ENCODE measurements at places on chromosomes 1 and 21. TPM values are rescaled to one million over a fixed set of nuclear protein-coding genes. Genes with fewer than 3 reads are reported as not detected.

The FBLIM1 gene
- 41.0 TPM for total RNA-seq

The SHCBP1L gene
- total RNA-seq: 0.98 TPM

The RCAN3 gene
- total RNA-seq: 17.7 TPM

The ZC3H12A gene
- total RNA-seq: 5.3 TPM

The UBE2U gene
- total RNA-seq: not detected

The GSTM5 gene
- total RNA-seq: 13.0 TPM

The THBS3 gene
- total RNA-seq: 41.1 TPM

The ERICH3 gene
- not detected for total RNA-seq

The LAMC1 gene
- 564 TPM for total RNA-seq

The ANXA9 gene
- 0.49 TPM for total RNA-seq

The PIK3CD gene
- total RNA-seq: 3.0 TPM

The GPR61 gene
- total RNA-seq: under 0.01 TPM

The CTSS gene
- 31.6 TPM for total RNA-seq

The ST6GALNAC5 gene
- 0.09 TPM for total RNA-seq

All from fibroblast of the aortic adventitia (primary cell).